ENCODE measurements at places on chromosomes 1 and 21.

DNA sequence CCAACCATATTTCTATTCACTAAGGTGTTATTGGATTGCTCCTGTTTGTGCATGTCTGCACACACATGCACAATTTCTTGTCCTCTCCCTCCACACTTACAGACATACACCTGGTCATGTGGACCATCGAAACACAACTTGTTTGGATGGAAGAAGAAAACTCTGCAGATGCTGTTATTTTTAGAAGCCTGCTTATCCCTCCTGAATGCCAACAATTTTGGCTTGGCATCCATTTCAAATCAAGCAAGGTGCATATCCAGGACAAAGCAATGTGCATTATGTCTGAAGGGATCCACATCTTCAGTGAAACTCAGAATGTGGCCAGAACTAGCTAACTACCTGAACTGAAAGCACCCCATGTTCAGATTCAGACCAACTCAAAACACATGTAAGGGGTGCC, 98.9 kb upstream of the ADAR start:
- no peak for ATAC-seq

DNA sequence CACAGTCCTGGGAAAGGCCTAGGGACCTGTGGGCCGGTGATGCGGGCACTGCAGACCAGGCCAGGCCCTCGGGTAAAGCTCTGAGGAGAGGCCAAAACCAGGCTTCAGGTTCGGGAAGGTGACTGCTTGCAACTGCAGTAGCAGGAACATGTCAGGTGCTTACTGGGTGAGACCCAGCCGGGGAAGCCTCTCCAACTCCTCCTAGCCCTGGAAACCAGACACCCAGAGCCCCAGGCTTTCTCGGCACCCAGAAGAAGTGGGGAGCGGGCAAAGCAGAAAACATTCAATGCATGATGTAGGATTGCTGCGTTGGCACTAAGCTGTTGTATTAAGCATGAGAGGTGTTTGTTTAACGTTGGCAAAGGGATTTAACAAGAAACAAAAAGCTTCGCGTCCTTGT, 20.2 kb upstream of the GNPAT start:
- no peak for ATAC-seq

- ATAC-seq: no peak
These were observed 34.7 kb upstream of the POFUT2 start for GRCh38 chr21:45322231-45322959.

DNA sequence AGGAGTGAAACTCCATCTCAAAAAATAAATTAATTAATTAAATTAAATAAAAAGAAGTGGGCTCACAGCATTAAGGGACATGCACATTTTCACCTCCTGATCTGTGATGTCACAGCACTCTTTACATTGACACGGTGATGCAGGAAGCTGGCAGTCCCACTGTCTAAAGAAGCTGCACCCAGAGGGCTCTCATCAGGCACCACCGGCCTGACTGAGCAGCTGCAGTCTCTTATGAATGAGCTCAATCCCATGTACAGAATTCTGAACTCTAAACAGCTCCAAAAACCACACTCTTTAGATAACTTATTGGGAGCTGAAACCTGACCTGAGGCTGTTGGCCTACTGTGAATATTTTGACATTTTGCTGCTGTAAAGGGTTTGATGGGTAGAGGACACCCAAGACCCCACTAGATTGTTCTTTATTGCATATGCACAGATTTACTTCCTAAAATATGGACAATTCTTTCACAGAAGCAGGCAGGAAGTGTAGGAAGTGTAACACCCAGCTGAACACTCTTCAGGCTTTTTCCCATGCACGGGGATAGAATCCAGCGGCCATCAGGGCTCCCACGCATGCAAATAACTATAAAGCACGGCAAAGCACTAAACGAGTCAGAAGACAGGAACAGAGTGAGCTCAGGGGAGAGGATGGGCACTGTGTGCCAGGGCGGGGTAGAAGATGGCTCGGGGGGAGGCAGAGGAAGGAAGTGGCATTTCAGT, 46.2 kb downstream of the L1TD1 start:
- ATAC-seq: no peak

- peak; percentile 42 for ATAC-seq
These were observed 78.7 kb upstream of the ZNF281 start for GRCh38 chr1:200488375-200489165.

GRCh38 chr1:75083848-75084514, 50.2 kb upstream of the LHX8 start:
- ATAC-seq: no peak

DNA sequence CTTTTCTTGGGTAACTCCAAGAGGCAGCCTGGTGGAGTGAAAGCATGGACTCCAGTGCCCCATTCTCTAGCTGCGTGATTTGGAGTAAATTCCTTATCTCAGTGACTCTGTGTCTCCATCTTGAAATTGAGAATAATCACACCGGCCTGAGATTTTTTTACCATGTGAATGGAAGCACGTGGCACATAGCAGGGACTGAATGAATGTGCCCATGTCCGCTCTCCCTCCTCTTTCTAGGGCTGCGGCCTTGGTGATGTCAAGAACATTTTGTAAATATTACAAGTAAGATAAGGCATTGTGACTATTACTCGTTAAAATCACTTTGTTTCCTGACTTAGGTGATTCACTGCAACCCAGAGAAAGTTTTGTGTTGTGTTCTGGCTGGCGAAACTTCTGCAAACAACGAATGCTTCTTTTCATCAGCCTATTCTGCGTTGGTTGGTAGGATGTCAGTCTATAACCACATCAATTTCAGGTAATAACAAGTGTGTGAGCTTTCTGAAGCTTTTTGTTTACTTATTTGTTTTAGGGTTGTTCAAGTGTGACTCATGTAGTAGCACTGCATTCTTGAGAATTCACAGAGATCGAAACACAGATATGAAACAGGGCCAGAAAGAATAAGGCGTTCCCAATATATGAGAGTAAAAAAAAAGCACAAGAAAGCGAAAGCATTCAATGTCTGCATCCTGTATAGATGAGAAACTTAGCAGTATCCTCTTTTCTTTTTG, 135.7 kb upstream of the SLC45A1 start:
- ATAC-seq: peak; percentile 80

DNA sequence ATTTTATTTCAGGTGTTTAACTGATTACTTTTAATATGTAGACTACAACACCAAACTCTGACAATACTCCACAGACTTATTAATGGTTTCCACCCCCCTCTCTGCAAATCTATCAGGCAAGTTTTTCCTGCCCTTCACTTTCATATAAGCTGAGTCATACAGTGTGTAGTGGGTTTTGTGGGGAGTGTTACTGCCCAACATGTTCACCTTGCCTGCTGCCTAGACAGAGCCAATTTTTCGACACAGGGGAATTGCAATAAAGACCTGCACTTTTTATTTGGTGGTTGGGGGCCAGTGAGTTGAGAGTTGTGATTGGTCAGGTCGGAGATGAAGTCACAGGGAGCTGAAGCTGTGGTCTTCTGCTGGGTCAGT, 119.7 kb downstream of the PPIAL4G start:
- peak; percentile 67 for ATAC-seq

GRCh38 chr1:211581526-211581925, 2.6 kb upstream of the SLC30A1 start:
- no peak for ATAC-seq

- ATAC-seq: no peak
These were observed 886.9 kb downstream of the AMY1C start for GRCh38 chr1:104636581-104636980.

GRCh38 chr1:85428471-85429089, 36.4 kb downstream of the DDAH1 start:
- no peak for ATAC-seq

DNA sequence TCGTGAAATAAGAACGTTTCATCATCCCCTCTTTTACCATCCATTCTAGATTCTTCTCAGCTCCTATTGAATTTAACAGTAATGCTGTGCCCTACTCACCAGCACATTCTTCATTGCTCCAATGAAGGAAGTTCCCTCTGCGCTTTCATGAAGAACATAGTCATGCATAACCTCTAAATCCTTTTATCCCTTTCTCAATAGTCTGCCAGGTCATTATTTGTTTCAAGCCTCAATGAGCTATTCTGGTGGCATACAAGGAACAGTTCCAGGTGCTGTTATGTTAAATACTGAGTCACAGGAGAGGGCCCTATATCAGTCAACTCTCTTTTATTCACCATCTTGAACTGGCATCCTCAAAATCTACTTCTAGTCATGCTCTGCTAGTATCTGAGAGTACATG, 381.0 kb downstream of the GPATCH2 start:
- ATAC-seq: no peak

GRCh38 chr1:159827102-159827490, 423 bp downstream of the SLAMF8 start:
- ATAC-seq: no peak

DNA sequence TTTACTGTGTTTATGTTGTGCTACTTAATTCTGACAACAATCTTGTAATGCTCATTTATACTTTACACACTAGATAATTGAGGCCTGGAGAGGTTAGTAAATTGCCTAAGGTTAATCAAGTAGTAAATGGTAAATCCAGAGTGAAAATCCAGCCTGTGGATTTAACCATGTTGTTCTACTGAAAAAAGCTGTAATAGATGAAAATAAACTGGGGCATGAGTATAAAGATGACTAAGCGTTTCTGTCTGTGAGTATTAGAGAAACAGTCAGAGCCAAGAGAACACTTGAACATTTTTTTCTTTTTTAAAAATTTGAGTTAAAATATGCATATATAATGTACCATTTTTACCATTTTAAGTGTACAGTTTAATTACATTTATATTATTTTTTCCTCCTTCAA, 47.9 kb upstream of the LEPR start:
- peak; percentile 38 for ATAC-seq

DNA sequence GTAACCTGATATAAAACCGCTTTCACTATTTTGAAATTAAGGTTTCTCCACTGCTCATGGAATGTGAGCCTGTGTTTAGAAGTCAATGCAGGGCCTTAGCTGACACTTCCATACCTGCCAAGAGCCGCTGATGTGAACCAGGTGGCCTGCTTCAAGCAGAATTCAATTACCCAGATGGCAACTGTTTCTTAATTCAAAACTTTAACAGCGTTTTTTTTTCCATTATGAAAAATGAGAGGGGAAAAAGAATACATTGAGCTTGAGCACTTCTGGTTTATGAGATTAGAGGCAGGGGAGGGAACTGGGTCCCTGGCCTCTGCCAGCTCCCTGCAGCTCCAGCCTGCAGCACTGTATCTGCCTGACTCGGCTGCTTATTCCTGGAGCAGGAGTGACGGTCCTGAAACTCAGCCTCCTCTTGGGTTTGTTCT, 7.7 kb upstream of the ATP1A1 start:
- ATAC-seq: no peak

- ATAC-seq: peak; percentile 65
These were observed 125.1 kb upstream of the IPO9 start for GRCh38 chr1:201703621-201704438.

DNA sequence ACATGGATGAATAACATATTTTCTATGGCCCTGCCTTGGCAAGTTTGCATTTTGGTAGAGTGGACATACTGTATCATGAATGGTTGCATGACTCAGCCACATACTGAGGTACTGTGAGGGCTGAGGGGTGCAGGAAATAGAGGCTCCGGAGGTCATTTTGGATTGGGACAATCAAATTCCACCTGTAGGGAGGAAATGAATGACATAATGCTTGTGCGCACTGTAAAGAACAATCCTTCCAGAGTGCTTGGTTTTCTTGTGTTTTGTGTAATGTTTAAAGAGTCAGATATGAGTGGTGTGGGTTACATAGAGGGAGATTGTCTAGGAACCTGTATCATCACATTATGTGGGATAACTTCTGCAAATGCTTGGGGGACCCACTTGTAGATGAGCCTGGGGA, 329.9 kb upstream of the PROX1 start:
- no peak for ATAC-seq

GRCh38 chr1:96309783-96310182, 411.8 kb upstream of the PTBP2 start:
- ATAC-seq: no peak

DNA sequence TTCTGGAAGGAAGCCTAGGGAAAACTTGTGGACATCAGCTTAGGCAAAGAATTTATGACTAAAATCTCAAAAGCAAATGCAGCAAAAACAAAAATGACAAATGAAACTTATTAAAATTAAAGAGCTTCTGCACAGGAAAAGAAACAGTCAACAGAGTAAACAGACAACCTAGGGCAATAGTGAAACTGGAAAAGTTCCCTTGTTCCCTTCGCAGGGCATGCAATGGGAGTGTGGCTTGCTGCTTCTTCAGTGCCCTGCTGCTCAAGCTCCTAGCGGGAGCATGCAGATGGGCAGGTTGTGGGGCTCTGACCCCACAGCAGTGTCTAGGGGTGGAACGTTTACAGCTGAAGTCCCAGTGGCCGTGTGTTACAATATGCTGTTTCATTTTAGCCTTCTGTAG, 1797.4 kb downstream of the NCAM2 start:
- no peak for ATAC-seq

DNA sequence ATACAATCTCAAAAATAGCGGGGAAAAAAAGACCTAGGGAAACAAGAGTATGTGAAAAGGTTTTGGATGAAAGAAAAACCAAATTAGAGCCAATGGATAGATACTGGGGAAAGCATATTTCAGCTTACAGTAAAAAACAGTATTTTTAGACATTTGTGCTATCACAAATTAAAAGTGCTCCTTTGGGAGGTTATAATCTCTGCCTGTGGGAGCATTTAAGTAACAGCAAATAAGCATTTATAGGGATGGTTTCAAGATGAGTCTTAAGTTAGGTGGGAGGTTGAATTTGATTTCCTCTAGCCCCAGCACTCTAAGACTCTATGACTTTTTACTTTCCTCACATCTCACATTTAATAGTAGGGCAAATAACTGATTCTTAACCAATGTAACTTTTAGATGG, 79.6 kb upstream of the SLFNL1 start:
- ATAC-seq: no peak

- ATAC-seq: no peak
These were observed 39.6 kb downstream of the F3 start for GRCh38 chr1:94501935-94502334.

GRCh38 chr1:205249651-205250050, 21.9 kb downstream of the TMCC2 start:
- no peak for ATAC-seq

DNA sequence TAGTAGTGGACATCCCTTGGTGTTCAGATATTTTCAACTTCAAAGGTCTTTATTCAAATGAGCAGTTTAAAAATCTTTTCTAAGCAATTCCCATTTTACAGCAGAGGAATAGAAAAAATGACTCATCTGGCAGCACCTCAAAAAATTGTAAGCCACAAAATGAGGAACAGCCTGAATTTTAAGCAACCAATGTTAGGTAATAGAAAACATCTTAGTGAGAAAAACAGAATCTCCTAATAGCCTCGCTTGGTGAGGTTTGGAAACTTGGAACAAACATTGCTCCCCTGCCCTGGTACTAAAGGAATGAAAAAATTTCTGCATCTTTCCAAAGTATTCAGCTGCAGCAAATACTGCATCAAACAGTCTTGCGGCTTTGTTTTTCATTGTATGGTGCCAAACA, 264.4 kb downstream of the NTNG1 start:
- ATAC-seq: no peak

Measured in activated CD4-positive, CD25-positive, alpha-beta regulatory T cell treated with anti-CD3 and anti-CD28 coated beads, Interleukin-2, amount 50 U/mL, for 24 hours (primary cell).